Uterus (tissue), 4 donors: ENCODE measurements at places on chromosomes 7 and 10. TPM values are rescaled to one million over a fixed set of nuclear protein-coding genes. Genes with fewer than 3 reads are reported as not detected.
A peak's percentile ranks its signal among the peaks of the same experiment; 100 is the strongest.

- peak; percentile 59 for DNase-seq
These were observed 14.9 kb downstream of the AFAP1L2 start for GRCh38 chr10:114389426-114389825.

- no peak for DNase-seq
These were observed 31.9 kb downstream of the BEND7 start for GRCh38 chr10:13496931-13497330.

- no peak for DNase-seq
These were observed 43.6 kb upstream of the WNT16 start for GRCh38 chr7:121285066-121285667.

GRCh38 chr7:101235050-101235449 lies 2.6 kb downstream of the CLDN15 start:
- DNase-seq, result no peak

DNA sequence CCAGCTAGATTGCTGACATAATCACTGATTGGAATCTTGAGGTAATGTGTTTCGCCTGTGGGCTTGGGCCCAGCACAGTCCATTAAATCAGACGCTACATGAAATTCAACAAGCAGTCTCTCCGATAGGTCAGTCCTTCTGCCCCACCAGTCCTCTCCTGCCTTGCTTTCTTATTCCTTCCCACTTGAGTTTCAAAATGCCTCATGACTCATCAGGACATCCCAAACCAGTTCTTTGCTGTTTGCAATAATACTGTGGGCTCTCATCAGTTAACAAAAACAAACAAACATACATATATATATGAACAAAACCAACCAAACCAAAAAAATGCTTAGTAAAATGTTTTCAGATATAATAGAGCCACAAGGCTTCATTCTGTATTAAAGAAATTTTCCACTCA lies 599.0 kb downstream of the SORCS1 start:
- no peak for DNase-seq

DNA sequence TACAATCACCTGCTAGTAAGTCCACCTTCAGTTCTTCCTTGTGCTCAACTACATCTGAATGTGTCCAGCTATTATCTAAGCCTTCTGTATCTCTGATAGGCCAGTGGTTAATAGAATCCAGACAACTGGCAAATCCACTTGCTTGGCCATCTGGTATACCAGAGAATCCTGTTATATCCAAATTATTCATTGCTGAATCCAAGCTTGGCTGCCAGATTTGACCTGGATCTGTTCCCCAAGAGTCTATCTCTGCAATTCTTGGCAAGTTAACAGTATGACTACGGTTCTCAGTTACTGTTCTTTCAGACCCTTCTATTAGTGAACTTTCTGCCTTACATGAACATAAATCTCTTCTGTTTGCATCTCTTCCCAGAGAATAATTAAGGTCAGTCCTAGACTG lies 154.6 kb upstream of the TARP start:
- peak; percentile 64 for DNase-seq

The RET gene
- total RNA-seq, result under 0.01 TPM

DNA sequence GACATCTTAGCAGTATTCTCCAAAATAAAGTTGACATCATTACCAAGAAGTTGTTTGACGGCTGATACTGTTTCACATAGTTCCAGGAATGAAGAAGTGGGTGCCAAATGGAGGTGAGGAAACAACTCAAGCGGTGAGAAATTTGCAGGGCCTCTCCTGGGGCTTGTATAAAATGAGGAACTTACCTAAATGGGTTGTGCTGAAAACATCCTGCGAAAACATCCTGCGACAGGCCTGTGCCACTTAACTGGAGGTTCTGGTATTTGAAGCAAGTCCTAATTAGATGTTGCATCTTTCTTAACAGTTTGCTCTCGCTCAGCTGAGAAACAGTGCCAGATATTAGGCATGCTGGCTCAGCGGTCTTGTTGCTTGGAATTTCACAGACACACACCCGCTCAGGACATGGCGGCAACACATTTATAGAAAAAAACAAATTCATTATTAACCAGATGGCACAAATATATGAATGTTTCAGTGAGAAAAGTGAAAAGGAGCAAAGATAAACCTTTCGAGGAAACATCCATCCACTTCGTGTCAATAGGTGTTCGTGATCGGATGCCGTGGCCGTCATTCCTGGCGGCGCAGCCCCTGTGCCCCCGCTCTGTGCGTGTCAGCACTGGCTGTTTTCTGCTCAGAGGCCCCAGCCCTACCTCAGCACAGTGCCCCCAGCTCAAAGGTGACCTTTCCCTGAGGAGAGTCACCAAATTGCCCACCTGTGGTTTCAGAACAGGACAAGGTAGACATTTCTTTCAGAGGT lies 48.1 kb downstream of the CDC123 start:
- DNase-seq, result no peak

The ADCY1 gene
- 4.3 TPM for total RNA-seq

DNA sequence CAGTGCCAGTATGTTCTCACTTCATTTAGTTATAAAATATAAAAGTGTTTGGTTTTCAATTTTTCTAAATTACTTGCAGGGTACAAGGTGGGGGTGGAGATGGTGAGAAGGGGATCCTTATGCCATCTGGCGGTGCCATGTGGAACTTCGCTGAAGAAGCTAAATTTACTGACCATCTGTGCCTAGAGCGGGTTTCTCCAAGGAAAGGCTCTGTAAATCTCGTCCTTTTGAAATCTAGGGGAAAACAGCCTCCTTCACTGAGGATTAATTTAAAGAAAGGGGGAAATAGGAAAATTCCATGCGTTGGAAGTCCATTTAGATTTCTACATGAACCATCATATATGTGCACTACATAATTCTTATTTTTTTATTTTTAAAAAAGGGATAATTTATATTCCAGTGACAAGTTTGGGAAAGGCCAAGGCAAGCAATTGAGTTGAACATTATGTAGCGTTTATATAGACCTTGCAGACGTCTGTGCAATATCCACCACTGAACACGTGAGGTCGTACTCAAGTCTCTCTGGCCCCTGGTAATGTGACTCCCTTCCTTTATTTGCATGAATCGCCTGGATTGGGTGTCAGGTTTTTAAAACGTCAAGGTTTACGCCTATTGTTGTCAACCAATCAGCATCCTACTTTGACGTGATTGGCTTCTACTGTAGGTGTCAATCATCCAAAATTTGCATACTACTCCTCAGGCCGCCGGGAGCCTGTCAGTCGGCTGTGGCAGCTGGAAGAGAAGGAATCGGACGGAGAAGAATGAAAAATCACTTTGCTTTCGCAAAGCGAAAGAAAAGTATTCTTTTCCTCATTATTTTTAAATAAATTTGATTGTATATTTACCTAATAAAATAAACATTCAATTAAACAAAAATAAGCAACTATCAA lies 297.1 kb upstream of the NFE2L3 start:
- DNase-seq, result peak; percentile 93

DNA sequence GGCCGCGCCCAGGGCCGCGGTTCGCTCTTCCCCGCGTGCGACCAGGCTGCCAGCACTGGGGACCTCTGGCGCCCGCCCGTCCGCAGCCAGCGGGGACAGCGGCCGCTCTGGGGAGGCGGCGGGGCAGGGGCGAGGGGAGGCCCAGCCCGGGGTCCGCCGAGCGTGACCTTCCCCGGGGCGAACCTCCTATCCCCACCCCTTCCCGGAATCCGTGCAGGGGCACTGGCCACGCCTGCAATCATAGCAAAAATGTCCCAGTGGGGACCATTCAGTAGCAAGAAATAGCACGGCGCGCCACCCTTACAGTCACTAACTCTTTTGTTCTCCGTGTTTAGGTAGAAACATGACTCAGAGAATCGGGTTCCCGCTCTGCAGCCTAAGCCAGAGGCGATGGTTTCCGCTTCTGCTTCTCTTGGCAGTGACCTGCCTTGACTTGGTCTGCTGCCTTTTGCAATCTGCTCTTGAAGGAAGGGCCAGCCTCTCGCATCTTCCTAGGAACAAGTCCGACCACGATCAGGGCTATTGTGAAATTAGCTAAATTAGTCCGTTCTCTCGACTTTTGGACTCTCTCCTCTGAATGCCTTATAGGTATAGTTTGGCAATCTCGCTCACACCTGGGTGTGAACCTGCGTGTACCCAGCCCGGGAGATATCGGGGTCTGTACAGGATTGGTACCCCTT lies 79.3 kb upstream of the ACBD5 start:
- peak; percentile 30 for DNase-seq

GRCh38 chr7:30849565-30849964 lies 62.1 kb upstream of the AQP1 start:
- DNase-seq, result no peak

- DNase-seq, result peak; percentile 55
These were observed at the start of gene VSTM4 for GRCh38 chr10:49115015-49115795. VSTM4 (minus strand) TSS chr10:49115522; CDS start chr10:49115485, 37 bp downstream.
